ENCODE measurements at places on chromosomes 7 and 10.

GRCh38 chr10:9009505-9009904, 955.0 kb downstream of the GATA3 start:
- DNase-seq, result no peak

- DNase-seq, result peak; percentile 29
Measured at GRCh38 chr7:121302214-121302745, 26.5 kb upstream of the WNT16 start.

DNA sequence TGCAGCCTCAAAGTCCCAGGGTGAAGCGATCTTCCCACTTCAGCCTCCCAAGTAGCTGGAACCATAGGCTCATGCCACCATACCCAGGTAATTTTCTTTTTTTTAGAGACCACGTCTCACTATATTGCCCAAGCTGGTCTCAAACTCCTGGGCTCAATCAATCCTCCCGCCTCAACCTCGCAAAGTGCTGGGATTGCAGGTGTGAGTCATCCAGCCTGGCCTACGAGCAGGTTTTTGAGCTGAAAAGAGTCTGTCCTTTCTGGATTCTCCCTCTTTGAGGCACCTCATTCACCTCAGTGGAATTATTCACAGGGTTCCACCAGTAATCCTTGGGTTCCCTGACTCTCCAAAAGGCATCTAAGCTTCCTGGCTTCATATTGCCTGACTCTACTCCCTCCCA, 7.6 kb upstream of the LEP start:
- no peak for DNase-seq

DNA sequence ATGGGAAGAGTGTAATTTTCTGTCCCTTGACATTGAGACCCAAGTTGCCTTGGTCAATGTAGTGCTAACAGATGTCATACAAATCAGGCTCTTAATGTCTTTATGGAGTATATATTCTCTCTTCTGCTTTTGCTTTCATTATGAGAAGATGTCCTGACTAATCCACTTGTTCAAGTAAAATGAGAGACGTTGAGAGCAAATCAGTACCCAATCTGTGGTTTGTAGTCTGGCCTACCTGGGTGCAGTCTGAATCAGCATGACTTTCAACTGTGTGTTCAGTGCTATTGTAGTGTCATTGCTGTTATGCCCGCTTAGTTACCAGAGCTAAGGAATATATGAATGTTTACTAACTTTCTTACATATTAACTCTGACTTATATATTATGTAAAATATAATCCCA, 612.4 kb downstream of the ANKRD7 start:
- DNase-seq, result no peak

DNA sequence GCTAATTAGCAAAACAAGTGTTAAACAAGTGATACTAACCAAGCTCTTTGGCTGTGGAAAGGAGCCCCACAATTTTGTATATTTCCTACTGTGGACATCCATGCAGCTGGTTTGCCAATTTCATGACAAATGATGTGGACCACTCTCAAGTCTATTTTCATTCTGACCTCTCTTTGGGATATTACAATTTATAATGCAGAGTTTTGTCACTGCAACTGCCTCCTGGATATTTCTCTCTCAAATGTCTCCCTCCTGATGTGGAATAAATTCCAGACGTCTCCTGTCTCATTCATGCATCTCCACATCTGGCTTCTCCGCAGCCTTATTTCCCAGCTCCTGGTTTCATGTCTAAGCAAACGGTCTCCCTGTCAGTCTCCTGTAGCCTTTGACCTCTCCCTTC, 80.6 kb upstream of the RHEB start:
- no peak for DNase-seq

All from SW 1271 (cell line).